NCI-H2029 (cell line): ENCODE measurements at places on chromosomes 12 and 14.

DNA sequence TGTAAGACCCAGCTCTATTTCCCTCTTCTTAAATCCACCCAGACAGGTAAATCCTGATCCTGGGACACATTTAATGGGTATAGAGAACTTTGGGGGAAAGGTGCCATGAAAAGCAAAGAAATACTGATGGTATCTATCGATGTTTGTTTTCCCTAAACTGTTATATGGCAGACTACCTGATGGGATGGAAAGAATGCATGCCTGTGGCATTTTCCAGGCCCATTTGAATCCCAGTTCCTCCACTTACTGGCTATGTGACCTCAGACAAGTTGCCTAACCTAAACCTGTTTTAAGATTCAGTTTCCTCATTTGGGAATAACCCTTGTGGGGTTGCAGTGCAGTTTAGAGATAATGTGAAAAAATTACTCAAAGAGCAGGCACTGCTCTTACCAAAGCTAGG lies 404.5 kb downstream of the FUT8 start:
- DNase-seq, result no peak

DNA sequence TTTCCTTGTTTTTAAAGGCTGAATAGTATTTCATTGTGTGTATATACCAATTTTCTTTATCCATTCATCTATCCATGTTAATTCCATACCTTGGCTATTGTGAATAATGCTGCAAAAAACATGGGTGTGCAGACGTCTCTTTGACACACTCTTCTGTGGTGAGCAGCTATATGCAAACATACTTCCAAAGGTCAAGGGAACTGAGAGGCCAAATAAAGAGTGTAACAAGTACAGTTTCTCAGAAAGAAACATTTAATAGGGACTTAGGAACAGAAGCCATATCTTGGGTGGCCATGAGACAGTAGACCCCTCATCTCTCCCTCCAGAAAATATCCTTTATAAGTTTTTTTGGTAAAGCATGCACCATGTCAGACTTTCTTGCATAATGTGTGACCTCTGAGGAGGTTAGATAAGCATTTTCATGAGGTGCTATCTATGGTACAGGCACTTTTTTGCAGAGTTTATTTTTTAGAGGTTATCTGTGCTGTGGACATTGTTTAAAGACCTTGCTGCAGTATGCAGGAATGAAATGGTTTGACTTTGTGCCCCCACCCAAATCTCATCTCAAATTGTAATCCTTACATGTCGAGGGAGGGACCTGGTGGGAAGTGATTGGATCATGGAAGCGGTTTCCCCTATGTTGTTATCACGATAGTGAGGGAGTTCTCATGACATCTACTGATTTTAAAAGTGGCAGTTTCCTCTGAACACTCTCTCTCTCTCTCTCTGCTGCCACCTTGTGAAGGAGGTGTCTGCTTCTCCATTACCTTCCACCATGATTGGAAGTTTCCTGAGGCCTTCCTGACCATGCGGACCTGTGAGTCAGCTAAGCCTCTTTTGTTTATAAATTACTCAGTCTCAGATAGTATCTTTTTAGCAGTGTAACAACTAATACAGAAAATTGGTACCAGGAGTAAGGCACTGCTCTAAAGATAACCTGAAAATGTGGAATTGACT lies 1202.3 kb downstream of the GALC start:
- DNase-seq, result no peak

GRCh38 chr14:73816393-73816816 lies 35.2 kb upstream of the PTGR2 start:
- no peak for DNase-seq

DNA sequence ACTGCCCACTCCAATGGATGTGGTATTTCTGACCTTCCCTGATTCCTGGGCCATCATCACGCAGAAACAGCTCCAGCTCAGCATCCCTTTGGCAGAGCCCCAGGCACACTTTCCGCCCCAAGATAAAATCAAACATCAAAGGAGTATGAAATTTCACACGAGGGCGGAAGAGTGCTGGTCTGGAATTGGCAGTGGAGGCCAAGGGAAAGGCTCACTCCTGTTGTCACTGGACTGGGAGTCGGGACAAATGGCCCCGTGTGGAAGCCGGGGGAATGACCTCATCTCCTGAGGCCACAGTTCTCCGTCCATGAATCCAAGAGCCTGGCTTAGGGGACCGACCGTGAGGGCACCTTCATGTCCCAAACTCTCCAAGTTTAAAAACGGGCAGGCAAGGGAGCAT lies 40.9 kb downstream of the FZD10 start:
- DNase-seq, result no peak

- DNase-seq, result peak; percentile 52
Measured at GRCh38 chr14:89033756-89034155, 209.3 kb downstream of the TTC8 start.

DNA sequence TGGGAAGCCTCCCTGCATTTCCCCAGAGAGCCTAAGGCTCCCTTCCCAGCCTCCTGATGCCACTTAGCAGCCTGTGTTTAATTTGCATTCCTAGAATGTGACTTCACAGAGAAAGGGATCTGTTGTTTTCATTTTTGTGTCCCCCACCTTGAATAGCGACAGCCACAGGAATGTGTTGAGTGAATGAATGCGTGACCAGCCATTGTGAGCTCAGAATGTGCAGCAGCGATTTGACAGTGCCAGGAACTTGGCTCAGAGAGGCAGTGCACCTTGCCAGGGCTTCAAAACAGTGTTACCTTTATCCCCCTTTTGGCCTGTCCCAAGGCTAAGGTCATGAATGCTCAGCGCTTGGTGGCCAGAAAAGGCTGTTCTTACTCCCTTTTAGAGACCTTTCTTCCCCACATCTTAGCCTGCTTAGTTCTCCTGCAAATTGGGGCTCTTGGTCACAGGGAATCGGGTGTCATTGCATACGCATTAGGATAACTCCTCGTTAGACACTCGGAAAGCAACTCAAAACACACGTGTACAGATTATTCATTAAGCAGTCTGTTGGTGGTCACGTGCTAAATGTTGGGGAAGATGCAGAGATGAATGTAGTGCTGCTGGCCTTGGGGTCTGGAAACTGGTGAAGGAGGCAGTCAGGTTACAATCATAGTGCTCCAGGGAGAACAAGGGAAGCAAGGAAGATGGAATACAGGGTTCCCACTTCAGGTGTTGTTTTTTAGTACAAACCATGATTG lies 9.8 kb downstream of the NTF3 start:
- DNase-seq, result peak; percentile 20

GRCh38 chr12:88570103-88570502 lies 10.2 kb downstream of the KITLG start:
- DNase-seq, result no peak

DNA sequence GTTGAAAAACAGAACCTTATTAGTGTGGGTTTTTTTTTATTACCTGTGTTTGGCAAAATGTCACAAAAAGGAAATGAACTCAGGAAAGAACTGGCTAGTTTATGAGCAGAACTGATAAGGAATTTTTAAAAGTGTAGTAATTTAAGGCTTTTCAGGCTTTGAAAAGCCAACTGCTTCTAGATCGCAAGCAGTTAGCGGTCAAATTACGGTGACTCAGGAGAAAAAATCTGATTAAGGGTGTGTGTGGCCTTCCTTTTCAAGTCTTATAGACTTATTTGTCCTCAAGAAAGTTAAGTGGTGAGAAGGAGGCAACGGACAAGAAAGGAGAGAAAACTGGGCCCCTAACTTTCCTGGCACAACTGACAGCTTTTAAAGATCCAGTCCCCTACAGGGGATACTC lies 33.4 kb downstream of the PDZRN4 start:
- DNase-seq, result no peak

GRCh38 chr12:7747246-7747645 lies at the start of gene CLEC4C:
CLEC4C (minus strand) TSS chr12:7747375; CDS start chr12:7747348, 27 bp downstream.
- DNase-seq, result no peak

- peak; percentile 22 for DNase-seq
Measured at GRCh38 chr12:112992541-112993398, 14.5 kb downstream of the OAS2 start.

GRCh38 chr12:101935890-101936746 lies 58.7 kb downstream of the DRAM1 start:
- no peak for DNase-seq

GRCh38 chr14:77067632-77068516 lies 30.2 kb upstream of the CIPC start:
- DNase-seq, result peak; percentile 55

- no peak for DNase-seq
Measured at GRCh38 chr14:100955201-100955600, 51.7 kb upstream of the RTL1 start.

GRCh38 chr12:98456041-98456440 lies 59.3 kb upstream of the TMPO start:
- no peak for DNase-seq

GRCh38 chr12:117684471-117684870 lies 284.3 kb downstream of the KSR2 start:
- no peak for DNase-seq

DNA sequence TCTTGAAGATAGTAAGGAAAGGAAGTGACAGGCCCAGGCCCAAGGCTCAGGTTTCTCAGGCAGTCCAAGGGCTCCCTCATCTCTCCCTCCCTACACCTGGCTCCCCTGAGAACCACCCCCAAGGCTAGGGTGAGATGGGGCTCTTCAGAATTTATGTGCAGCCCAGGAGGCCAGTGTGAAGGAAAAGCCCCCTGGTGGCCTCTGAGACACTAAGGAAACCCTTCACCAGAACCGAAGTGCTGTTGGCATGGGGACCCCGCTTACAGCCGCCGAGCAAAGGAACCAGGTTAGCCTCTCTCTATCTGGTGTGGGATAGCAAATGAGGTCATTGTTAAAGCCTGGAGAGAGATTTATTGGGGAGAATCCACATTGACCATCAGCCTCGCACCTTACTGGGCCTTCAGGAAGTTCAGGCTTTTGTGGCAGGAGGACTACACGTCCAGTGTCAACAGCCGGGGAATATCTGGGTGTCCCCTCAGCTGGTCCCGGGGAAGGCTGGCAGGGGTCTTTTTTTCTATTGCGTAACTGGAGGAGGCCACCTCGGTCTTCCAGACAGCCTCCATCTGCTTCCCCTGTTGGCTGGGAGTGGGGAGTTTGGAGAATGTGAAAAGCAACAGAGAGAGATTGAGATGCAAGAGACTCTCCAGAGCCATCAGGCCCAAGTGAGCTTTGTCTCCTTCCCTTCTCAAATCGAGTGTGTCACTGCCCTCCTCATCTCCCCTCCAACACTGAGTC lies 18.1 kb downstream of the FAM186B start:
- DNase-seq, result no peak

DNA sequence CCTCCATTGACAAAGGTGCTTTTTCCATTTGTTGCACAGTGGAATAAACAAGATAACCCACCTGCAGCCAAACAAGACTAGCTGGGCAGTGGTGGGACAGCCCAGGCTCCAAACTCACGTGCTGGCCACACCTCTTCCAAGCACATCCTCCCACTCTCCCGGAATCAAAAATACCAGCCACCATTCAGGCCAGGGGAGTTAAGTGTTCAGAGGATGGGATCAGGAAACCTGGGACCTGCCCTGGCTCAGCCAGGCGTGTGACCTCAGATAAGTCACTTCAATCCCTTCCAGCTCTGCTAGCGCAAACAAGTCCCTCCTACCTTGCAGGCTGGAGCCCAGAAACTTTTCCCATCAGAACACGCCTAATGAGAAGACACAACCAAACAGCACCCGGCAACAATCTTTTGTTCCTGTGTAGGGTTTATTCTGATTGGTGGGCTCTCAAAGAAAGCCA lies 43.3 kb downstream of the ACTN1 start:
- DNase-seq, result no peak

DNA sequence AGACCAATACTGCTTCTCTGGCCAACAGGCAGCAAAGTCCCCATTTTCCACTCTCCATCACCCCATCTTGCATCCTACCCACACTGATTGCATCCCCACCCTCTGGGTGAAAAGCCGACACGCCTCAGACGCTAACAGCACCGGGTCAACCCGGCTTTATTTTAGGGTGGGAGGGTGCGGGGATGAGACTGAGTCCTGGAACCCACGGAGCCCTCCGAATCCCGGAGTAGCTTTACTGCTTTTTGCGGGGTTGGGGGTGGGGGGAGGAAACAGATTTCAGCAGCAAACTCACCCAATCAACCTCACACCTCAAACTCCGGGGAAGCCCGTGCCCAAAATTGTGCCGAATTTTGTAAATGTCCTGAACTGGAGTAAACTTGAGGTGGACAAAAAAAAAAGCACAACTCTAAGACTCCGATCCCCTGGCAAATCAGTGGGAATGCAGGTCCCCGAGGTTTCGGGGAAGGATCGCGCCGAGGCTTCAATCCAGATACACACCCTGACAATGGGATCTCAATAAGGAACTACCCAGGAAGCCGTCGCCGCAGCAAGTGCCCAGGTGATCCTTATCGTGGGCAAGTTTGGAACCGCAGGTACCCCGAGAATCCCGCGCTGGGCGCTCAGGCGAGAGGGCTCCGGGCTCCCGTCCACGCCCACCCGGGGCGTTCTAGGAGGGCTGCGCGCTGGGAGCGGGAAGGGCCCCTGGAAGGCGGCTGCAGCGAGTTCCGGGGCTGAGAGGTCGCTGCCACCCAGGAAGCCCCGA lies 1.1 kb downstream of the GCH1 start:
- DNase-seq, result no peak

- DNase-seq, result peak; percentile 20
Measured at GRCh38 chr12:96710127-96710745, 196.8 kb upstream of the NEDD1 start.

DNA sequence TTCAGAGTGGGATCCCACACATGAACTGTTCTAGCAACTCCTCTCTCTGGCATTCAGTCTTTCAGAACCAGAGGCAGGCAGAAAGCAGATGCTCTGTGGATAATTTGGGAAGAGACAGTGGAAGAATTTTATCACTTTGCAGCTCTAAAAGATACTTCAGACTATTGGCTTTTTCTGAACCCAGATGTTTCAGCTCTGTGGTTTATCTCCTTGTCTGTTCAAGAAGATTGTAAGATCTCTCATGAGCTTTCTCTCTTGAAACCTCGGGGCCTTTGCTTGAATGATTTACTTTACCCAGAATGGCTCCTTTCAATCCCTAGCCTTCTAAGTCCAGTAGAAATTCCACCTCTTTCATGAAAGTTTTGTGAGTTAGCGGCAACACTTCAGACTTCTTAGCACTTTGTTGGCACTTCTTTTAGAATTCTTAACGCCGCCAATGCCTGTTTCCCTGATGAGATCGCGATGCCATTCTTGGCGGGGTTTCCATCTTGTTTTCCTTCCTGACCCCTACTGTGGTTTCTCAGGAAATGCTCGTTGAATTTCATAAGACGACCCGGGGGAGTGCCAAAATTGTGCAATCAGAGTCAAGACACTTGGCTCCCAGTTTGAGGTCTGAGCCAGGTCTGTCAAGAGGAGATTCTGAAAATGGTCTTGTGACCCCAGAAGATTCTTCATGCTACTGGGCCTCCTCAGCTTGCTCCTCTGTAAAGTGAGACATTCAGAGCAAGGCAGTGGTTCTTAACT lies 107.0 kb upstream of the PRICKLE1 start:
- no peak for DNase-seq

DNA sequence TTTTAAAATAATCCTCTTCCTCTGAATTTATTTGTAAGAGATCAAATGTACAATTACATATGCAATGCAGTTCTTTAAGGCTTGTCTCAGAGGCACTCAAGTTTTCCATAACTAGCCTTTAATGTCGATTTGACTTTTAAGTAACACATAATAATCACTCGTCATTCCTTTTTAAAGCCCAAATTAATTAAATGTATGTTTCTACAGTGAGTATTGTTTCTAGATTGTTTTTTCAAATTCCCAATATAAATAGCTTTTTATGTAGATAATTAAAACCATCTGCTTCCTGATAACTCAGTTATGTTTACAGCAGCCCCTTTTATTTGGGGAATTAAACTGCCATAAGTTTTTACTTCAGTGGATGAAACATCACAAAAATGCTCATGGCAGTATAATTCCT lies 185.1 kb downstream of the ETNK1 start:
- DNase-seq, result no peak
